ENCODE measurements at places on chromosomes 5 and 9. TPM values are rescaled to one million over a fixed set of nuclear protein-coding genes. Genes with fewer than 3 reads are reported as not detected.

DNA sequence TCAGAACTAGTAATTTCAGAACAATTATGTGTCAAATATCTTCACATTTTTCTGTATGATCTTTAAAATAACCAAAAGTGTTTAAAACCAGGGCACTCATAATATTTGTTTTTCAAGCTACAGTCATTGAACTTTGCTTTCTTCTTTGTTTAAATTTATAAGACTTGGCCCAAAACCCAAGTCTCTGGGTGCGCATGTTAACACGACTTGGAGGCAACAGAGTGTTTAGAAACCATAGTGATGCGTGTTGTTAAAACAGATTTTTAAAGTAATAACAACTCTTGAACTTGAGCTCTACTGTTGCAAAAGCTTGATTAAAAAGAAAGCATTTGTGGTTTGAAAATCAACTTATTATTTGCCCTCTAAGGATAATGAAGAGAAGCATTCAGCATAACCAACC, 26.0 kb upstream of the GRIN3A start:
- H3K36me3 ChIP-seq: no peaks in the 10 kb centered on the region
- no peaks in the 10 kb centered on the region for H3K27me3 ChIP-seq
- H3K4me3 ChIP-seq: no peak overlapping the region
- H3K27ac ChIP-seq: no peak overlapping the region

DNA sequence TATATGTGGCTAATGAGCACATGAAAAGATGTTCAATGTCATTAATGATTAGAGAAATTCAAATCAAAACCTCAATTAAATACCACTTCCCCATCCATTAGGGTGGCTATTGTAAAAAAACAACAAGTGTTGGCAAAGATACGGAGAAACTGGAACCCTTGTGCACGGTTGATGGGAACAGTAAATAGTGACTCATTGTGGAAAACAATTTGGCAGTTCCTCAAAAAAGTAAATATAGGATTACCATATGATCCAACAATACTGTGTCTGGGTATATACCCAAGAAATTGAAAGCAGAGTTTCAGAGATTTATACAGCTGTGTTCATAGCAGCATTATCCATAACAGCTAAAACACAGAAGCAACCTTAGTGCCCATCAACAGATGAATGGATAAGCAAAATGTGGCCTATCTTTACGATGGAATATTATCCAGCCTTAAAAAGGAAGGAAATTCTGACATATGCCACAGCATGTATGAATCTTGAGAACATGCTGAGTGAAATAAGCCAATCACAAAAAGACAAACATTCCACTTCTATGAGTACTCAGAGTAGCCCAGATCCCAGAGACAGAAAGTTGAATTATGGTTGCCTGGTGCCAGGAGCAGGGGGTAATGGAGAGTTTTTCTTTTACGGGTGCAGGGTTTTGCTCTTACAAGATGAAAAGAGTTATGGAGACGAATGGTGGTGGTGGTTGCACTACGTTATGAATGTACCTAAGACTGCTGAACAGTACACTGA, 41.4 kb upstream of the LRRC14B start:
- no peaks in the 10 kb centered on the region for H3K36me3 ChIP-seq
- peak; percentile 72 for DNase-seq
- no peaks in the 10 kb centered on the region for H3K27me3 ChIP-seq
- no peak overlapping the region for H3K4me3 ChIP-seq
- H3K4me1 ChIP-seq: no peaks in the 10 kb centered on the region
- 0 out of 2 replicates have a peak overlapping the region, but pooled peaks have one; percentile 8 for H3K27ac ChIP-seq

DNA sequence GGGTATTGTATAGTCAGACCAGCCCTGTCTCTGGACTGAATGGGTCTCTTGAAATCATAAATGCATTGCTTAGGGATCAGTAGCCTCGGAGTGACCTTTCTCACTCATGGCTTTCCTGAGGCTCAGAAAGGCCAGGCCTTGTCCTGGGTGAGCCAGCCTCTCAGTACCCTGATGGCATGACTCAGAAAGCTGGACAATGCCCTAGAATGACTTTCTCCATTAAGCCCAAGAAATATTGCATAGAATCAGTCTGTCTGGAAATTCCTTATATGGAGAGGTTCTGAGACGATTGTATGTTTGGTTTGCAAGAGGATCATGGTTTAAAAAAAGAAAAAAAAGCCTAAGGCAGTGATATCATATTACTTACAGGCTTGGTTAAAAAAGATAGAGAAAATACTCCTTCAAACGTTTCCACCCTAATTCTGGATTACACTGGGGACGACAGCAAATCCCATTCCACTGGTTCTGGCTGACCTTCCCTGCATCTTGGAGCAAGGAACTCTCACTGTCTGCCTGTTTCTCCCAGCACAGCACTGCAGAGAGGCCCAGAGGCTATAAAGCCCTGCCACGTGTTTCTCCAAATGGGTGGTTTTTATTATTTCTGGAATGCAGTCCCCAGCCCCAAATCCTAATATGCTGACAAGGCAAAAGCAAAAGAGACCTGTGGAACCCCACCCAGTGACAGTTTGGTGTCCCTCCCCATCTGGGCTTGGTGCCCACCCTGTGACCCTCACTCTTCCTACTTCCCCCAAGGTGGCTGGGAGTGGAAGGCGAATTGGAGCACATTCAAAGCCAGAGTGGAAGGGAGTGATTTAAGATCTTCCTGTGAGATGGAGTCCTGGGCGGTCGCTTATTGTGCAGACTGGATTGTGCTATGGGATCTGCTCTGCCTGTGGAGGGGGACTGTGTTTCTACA, 34.4 kb downstream of the MAP1B start:
- no peaks in the 10 kb centered on the region for H3K36me3 ChIP-seq
- no peak for DNase-seq
- H3K27ac ChIP-seq: no peak overlapping the region
- H3K4me1 ChIP-seq: no peaks in the 10 kb centered on the region
- H3K27me3 ChIP-seq: no peaks in the 10 kb centered on the region
- no peak overlapping the region for H3K4me3 ChIP-seq

DNA sequence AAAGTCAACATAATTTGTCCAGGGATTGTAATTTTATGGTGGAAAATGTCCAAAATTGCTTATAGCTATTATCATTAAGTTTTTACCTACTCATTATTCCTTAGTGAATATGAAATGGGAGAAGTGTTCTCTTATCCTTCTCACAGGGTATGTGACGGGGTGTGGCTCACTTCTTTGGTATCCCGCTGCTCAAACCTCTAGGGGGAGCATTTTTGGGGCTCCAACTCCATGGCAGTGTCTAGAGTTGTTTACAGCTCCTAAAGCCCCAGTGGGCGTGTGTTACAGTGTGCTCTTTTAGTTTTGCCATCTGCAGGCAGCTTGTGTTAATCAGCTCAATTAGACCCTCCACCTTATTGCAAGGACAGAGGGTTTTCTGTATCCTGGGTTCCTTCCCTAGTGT, 89.4 kb downstream of the CDKN2A start:
- no peak for DNase-seq
- H3K4me1 ChIP-seq: no peaks in the 10 kb centered on the region
- no peaks in the 10 kb centered on the region for H3K36me3 ChIP-seq
- no peaks in the 10 kb centered on the region for H3K27me3 ChIP-seq
- no peak overlapping the region for H3K27ac ChIP-seq
- H3K4me3 ChIP-seq: no peak overlapping the region

- H3K4me3 ChIP-seq: no peak overlapping the region
- no peak for DNase-seq
- no peak overlapping the region for H3K27ac ChIP-seq
- no peaks in the 10 kb centered on the region for H3K4me1 ChIP-seq
- H3K27me3 ChIP-seq: no peaks in the 10 kb centered on the region
- no peaks in the 10 kb centered on the region for H3K36me3 ChIP-seq
Measured at GRCh38 chr5:135008556-135008955, 25.5 kb downstream of the PITX1 start.

DNA sequence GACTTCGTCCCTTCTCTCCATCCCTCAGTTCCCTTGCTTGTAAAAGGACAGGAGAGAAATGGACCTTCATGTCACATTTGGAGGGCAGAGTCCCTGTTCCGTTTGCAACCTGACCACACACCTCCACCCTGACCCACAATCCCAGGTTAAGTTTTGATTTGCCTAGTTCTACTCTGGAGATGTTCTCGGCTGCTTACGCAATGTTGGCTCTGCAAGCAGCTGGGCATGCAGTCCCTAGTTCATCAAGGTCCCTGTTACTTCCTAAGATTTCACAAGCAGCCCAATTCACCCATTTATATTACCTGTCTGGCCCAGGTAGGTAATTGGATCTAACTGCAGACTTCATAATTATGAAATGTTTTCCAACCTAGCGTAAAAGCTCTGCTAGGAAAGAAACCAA, 28.8 kb downstream of the SLIT3 start:
- no peak overlapping the region for H3K27ac ChIP-seq
- H3K27me3 ChIP-seq: no peaks in the 10 kb centered on the region
- no peak for DNase-seq
- H3K36me3 ChIP-seq: no peaks in the 10 kb centered on the region
- no peaks in the 10 kb centered on the region for H3K4me1 ChIP-seq

GRCh38 chr5:103587185-103587748, 24.7 kb upstream of the NUDT12 start:
- H3K4me1 ChIP-seq: no peaks in the 10 kb centered on the region
- DNase-seq: no peak
- no peak overlapping the region for H3K4me3 ChIP-seq
- no peaks in the 10 kb centered on the region for H3K27me3 ChIP-seq
- H3K27ac ChIP-seq: no peak overlapping the region
- H3K36me3 ChIP-seq: no peaks in the 10 kb centered on the region

DNA sequence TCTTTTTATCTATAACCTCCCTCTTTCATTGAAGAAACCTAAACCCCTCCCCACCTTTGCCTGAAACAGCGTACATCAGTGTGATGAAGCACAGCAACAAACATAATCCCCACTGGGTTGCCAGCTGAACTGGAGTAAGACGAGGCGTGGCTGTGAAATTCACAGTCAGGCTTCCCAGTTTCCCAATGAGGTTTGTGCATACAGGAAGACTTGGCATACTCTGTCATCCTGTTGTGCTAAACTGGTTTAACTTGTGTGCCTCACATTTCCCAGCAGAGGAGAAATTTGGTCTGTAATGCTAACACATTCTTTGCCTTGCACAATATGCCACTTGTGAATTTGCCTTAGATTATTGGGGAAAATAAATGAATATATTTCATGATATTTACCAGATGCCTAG, 121.5 kb downstream of the SV2C start:
- H3K36me3 ChIP-seq: no peaks in the 10 kb centered on the region
- no peak for DNase-seq
- no peak overlapping the region for H3K27ac ChIP-seq
- H3K4me1 ChIP-seq: no peaks in the 10 kb centered on the region
- peaks cover 3% of the 10 kb centered on the region for H3K27me3 ChIP-seq

ZNF462 gene
- total RNA-seq: 34.8 TPM

UGT3A2 gene
- 0.10 TPM for total RNA-seq

ADAMTSL1 gene
- not detected for total RNA-seq

Measured in Panc1 (cell line).